ENCODE measurements at places on chromosomes 4 and X. TPM values are rescaled to one million over a fixed set of nuclear protein-coding genes. Genes with fewer than 3 reads are reported as not detected.

DNA sequence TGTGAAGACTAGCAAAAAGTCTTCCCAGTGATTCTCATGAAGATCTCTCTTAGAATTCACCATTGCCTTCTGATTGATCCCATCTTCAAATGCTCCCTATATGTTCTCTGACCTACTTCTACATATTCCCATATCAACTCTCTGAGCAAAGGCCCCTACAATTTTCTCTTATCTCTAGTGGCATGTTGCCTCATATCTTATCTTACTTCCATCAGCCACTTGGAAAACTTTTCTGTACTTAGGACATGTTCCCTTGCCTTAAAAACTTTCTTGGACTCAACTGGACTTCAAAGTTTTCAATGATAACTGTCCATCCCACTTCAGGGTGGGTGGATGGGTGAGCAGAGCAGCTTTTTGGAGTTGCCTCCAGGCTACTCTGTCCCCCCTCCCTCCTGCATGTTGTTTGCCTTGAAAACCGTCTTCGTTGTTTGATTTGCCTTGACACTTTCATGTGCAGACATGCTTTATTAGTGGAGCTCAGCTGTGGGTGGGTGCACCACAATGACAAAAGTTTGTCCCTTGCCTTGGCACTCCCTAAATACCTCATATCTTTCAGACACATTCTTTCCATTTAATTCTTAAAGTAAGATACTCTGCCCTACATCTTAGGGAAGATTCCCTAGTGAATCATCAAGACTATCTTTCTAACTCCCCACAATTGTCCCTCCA, 18.3 kb upstream of the USP27X start:
- H3K4me1 ChIP-seq, result no peaks in the 10 kb centered on the region
- H3K27me3 ChIP-seq, result no peaks in the 10 kb centered on the region

GRCh38 chrX:17046478-17047097, 100.1 kb downstream of the REPS2 start:
- peaks cover 23% of the 10 kb centered on the region for H3K27me3 ChIP-seq
- H3K36me3 ChIP-seq, result no peaks in the 10 kb centered on the region
- H3K4me1 ChIP-seq, result no peaks in the 10 kb centered on the region
- H3K4me3 ChIP-seq, result no peak overlapping the region
- H3K27ac ChIP-seq, result no peak overlapping the region
- no peak for DNase-seq

- H3K36me3 ChIP-seq, result no peaks in the 10 kb centered on the region
- peaks cover 9% of the 10 kb centered on the region for H3K4me1 ChIP-seq
- peak overlapping the region; percentile 97 for H3K27ac ChIP-seq
These were observed 658 bp downstream of the KDM6A start for GRCh38 chrX:44873415-44874276.

Gene DCAF8L2
- not detected for total RNA-seq

Gene ELK1
- 9.7 TPM for total RNA-seq

Gene ADH1C
- 2.5 TPM for total RNA-seq

Gene CCNG2
- 45.7 TPM for total RNA-seq

Measured in spinal cord (tissue), 10 donors.